T47D (cell line): ENCODE measurements at places on chromosomes 7 and 10.

- DNase-seq = no peak
Observed at GRCh38 chr10:133318494-133319127, 9.9 kb downstream of the ZNF511 start.

DNA sequence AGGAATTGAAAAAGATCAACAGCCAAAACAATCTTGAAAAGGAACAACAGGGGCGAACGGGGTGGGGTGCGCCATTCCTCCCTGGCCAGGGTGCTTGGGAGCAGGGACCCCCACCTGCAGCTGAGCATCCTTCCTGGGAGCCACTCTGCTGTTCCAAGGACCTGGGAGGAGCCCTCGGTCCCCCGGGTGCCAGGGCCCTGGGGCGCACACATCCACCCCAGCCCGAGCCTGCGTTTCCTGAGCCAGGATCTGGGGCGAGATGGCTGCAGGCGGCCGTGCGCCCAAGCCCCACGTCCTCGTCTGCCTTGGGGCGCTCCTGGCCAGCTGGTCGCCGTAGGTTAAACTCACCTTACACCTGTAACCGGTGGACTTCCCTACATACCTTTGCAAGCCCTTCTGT is 10.6 kb downstream of the AP3M1 start:
- DNase-seq = no peak

- DNase-seq = no peak
Observed at GRCh38 chr10:27345455-27345920, 104.9 kb upstream of the ACBD5 start.

- no peak for DNase-seq
Observed at GRCh38 chr10:77328272-77328816, 309.3 kb downstream of the KCNMA1 start.

DNA sequence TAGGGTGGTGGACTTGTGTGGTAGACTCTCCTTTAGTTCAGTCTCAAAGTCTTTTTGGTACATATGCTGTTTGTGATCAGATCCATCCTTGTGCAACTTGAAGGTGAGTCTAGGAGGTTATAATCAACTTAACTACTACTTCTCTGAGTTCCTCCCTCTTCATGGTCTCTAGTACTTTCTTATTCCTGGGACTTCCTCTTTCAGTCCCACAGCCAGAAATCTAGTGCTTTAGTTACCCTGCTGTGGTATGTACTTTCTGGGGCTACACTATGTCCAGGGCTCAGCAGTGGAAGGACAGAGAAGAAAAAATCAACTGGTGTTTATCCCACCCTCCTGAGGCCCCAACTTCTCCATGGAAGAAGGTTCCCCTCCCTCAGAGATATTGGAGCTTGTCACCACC is 19.4 kb upstream of the ATAD1 start:
- DNase-seq = no peak

DNA sequence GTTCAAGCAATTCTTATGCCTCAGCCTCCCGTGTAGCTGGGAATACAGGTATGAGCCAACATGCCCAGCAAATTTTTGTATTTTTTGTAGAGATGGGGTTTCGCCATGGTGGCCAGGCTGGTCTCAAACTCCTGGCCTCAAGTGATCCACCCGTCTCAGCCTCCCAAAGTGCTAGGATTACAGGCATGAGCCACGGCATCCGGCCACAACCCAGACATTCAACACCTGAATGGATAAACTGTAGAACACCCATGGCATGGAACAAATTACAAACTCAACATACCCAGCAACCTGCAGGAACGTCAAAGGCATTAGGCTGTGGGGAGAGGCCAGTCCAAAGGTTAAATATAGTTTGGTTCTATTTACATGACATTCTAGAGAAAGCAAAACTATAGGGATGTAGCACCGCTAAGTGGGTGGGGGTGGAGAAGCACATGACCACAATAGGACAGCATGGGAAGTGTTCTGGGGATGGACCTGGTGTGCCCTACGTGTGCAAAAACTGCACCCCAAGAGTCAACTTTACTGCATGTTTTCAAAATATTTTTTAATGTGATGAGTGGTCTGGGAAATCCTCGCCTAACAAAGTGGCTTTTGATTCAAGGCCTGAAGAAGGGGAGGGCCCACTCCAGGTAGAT is 6.5 kb upstream of the PGAM2 start:
- no peak for DNase-seq

- no peak for DNase-seq
Observed at GRCh38 chr7:102424129-102424551, 9.2 kb upstream of the ORAI2 start.

- DNase-seq = peak; percentile 16
Observed at GRCh38 chr10:27482984-27483956, 20.8 kb upstream of the RAB18 start.

- no peak for DNase-seq
Observed at GRCh38 chr10:124351481-124352220, 67.1 kb downstream of the OAT start.
